GDM1 (cell line): ENCODE measurements at places on chromosomes 3 and 15.

DNA sequence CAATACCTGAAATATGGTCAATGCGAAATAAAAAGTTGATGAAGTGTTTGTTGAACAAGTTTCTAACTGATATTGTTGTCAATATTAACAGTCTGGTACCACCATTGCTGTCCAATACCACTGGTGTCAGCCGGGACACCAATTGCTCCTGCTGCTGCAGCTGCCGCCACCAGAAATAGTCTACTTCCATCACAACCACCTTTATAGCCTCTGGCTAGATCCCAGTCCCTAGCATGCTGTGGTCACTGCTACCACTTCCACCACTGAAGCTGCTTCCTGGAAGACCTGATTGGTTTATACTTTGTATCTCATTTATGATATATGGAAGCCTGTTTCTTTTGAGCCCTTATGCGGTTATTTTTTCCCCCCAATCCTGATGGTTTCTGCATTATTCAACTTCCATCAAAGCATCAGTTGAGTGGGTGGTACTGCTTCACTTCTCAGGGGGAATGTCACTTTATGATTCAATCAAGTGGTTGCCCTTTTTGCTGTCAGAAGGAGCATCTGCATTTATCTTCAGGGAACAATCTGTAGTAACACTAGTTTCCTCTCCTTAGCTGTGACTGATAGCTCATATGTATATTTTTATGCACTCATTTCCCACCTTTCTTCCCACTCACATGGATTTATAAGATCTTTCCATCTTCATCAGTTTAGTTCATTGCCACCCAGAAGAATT lies 11.7 kb downstream of the LNP1 start:
- DNase-seq = no peak

GRCh38 chr3:62011666-62012065 lies 361.7 kb downstream of the FEZF2 start:
- no peak for DNase-seq

DNA sequence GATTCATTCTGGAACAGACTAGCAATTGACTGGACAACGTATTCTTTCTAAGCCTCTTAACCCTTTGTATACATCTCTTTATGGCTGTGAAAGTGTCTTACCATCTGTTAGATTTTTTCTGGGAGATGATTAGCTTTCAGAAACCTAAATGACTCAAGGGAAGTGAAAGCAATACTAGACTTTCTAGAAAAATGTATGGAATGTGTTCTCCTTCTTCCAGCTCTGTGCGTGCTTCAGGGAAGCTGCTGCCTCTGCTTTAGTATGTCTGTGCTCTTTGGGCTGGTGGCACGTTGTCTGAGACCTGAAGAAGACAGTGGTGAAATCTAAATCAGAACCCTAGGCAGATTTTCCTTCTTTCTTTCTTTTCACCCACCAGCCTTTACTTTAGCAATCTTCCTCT lies 89.5 kb downstream of the ITPR1 start:
- no peak for DNase-seq

DNA sequence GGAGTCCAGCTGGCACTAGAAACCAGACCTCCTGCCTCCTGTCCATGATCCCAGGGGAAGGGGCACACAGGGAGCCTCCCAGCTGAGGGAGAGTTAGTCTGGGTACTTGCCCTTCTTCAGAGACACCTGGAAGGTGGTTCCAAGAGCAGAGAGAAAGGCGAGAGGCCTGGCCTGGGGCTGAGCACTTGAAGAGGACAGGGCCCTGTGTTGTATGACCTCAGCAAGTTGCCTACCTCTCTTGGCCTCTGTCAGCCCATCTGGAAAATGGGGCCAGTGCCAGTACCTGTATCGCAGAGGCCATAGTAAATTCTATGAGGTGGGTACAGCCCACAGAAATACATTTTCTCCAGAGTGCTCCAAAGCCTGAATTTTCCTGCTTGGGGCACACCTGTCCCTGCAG lies 19.5 kb downstream of the PTH1R start:
- no peak for DNase-seq

DNA sequence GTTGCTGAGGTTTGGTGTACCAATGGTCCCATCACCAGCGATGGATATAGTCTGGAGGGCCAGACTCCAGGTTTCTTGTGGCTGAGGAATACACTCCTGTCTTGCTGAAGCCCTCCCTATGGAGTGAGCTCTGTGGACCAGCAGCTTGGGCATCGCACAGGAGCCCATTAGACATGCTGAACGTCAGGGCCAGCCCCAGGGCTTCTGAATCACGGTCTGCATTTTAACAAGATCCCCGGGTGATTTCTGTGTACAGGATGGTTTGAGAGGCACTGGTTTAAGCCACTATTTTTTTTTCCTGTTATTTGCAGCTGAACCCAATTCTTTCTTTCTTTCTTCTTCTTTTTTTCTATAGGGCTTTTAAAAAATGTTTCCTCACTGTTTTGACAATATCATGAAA lies 69.5 kb upstream of the XCR1 start:
- DNase-seq = no peak
